ENCODE measurements at places on chromosomes 12 and 14. TPM values are rescaled to one million over a fixed set of nuclear protein-coding genes. Genes with fewer than 3 reads are reported as not detected.

ANO4 gene
- 0.38 TPM for total RNA-seq

DNA sequence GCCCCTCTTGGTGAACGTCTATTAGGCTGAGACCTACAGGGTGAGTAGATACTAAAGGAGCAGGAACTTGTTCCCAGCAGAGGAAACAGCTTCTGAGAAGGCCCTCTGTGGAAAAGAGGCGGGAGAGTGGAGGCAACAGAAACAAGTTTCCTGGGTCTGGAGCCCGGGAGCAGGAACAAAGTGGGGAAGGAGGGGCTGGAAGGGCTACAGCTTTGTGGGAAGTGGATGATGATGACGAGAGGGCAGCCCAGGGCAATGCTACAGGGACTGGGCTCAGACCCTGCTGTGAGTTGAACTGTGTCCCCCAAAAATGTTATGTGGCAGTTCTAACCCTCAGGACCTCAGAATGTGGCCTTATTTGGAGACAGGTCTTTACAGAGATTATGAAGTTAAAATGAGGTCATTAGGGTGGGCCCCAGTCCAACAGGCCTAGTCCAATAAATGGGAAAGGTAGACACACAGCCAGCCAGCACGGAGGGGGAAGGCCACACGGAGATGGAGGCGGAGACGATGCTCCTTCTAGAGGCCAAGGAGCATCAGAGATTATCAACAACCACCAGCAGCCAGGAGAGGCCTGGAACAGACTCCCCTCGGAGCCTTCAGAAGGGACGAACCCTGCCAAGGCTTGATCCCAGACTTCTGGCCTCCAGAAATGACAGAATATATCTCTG, 14.3 kb downstream of the CAMKK2 start:
- no peaks in the 10 kb centered on the region for H3K27me3 ChIP-seq
- peak overlapping the region; percentile 69 for H3K27ac ChIP-seq
- H3K36me3 ChIP-seq, result peaks cover 17% of the 10 kb centered on the region

ACOT6 gene
- not detected for total RNA-seq

TPPP2 gene
- not detected for total RNA-seq

- H3K27me3 ChIP-seq, result no peaks in the 10 kb centered on the region
- H3K4me1 ChIP-seq, result peaks cover 30% of the 10 kb centered on the region
- no peaks in the 10 kb centered on the region for H3K36me3 ChIP-seq
- peak overlapping the region; percentile 88 for H3K27ac ChIP-seq
Measured at GRCh38 chr12:101607894-101608293, 13.1 kb downstream of the MYBPC1 start.

GRCh38 chr14:98945611-98946570, 326.1 kb downstream of the BCL11B start:
- peaks cover 2% of the 10 kb centered on the region for H3K4me1 ChIP-seq
- no peaks in the 10 kb centered on the region for H3K36me3 ChIP-seq
- H3K4me3 ChIP-seq, result no peak overlapping the region
- DNase-seq, result no peak
- no peak overlapping the region for H3K27ac ChIP-seq
- peaks cover 33% of the 10 kb centered on the region for H3K27me3 ChIP-seq

CYP46A1 gene
- 2.9 TPM for total RNA-seq

GRCh38 chr14:30779210-30779609, 95.1 kb upstream of the COCH start:
- no peaks in the 10 kb centered on the region for H3K36me3 ChIP-seq
- peaks cover 2% of the 10 kb centered on the region for H3K27me3 ChIP-seq
- H3K4me3 ChIP-seq, result no peak overlapping the region
- DNase-seq, result no peak

ADGRD1 gene
- total RNA-seq, result 6.6 TPM

DNA sequence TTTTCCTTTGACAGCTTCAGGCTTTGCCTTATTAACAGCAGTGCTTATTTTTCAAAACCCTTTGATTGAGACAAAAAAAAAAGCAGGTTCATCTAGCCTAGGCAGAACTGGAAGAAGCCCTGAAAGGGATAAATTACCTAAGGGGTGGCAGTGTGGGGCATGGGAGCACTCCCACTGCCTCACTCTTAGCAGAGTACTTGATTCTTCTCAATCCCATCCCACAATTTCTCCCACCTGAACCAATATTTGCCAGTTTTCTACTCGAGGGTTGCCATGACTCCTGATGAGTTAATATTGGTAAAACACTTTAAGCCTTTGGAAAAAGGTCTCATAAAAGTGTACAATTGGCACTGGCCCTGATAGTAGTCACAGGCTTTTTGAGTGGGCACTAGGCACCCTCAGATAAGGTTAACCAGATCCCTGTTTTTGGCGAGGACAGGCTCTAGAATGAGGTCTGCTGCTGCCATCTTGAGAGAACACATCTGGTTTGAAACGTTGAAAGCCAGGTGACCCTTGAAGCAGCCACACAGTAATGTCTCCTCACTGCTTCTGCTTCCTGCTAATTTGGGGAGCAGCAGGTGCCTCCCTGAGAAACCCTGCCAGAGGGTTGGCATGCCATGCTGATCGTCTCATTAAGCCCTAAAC, 320.0 kb downstream of the RAD51B start:
- DNase-seq, result no peak
- H3K27me3 ChIP-seq, result no peaks in the 10 kb centered on the region
- no peaks in the 10 kb centered on the region for H3K36me3 ChIP-seq
